ENCODE measurements at places on chromosomes 16 and 17.

- no peak for DNase-seq
Measured at GRCh38 chr16:13883276-13883675, 36.7 kb upstream of the ERCC4 start.

DNA sequence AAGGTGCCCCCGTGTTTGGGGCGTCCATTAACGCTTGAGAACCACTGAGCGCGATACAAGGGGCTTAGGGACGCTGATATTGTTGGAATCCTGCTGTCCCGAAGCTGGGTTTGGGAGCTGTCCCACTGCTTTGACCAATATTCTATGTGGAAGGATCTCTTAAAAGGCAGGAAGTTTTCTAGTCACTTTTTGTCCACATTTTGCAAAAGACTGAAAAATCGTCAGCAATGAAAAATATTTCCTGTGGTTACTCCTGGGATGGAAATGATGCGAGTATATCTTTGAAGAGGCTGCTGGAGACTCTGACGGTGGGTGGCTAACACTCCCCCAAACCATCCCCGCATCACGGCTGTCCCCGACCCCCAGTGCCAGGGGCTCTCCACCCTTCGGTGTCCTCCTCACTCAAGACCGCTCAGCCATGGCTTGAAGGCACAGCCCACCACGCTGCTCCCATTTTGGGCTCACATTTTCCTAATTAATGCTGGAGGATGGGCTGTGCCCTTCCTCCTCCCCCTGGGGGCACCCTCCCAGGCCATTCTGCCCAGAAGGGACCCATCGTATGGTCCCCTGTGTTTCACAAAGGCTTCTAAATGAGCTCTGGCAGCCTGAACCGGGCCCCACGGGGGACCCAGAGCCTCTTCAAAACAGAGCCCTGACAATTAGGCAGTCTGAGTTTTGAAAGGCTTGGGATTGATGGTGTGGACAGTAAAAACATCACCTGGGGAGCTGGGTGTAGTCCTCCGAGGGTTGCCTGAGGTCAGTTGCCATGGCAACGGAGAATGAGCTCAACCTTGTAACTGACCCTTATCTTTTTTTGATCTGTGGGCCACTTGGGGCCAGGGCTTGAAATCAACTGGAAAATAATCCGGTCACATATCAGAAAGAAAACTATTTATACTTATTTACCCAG lies 158.6 kb downstream of the C16orf78 start:
- DNase-seq: no peak

- DNase-seq: peak; percentile 88
Measured at GRCh38 chr17:8158267-8159031, 4.3 kb downstream of the VAMP2 start.

DNA sequence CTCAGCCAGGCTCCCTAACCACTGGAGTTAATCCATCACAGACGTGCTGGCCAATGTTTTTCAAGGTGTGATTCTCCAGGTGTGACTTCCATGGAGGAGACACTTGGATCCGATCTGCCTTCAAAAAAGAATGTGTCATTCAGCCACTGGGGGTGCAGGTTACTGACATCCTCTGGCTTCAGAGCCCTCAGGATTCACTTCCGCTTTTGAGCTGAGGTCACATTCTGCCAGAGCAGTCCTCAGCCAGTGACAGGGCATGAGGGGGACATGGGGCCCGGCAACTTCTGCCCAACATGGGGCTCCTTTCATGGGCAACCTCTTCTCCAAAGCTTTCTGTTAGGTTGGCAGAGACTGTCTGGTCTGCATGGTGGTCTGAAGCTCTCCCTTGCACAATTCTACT lies 81.4 kb downstream of the GRIN2A start:
- DNase-seq: no peak

GRCh38 chr17:79370594-79370993 lies 240.3 kb downstream of the RBFOX3 start:
- no peak for DNase-seq

DNA sequence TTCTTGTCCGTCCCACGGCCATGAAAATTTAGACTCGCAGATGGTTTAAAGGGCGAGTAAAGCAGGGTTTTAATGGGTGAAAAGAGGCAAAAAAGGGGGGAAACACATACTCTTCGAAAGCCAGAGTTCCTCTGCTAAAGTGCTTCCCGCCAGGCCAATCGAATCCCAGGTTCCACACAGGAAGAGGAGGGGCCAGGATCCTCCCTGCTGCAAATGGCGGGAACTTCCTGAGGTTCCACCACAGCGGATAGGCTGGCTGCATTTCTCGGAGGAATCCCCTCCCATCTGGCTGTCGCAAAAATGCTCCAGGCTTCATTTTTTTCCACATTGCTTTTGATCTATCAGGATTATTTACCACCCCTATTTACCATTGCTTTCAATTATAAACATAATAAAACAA lies 670.1 kb upstream of the CA10 start:
- no peak for DNase-seq

- no peak for DNase-seq
Measured at GRCh38 chr16:54245788-54246453, 40.7 kb downstream of the IRX3 start.

GRCh38 chr16:67672306-67672705 lies 5.7 kb downstream of the C16orf86 start:
- no peak for DNase-seq

DNA sequence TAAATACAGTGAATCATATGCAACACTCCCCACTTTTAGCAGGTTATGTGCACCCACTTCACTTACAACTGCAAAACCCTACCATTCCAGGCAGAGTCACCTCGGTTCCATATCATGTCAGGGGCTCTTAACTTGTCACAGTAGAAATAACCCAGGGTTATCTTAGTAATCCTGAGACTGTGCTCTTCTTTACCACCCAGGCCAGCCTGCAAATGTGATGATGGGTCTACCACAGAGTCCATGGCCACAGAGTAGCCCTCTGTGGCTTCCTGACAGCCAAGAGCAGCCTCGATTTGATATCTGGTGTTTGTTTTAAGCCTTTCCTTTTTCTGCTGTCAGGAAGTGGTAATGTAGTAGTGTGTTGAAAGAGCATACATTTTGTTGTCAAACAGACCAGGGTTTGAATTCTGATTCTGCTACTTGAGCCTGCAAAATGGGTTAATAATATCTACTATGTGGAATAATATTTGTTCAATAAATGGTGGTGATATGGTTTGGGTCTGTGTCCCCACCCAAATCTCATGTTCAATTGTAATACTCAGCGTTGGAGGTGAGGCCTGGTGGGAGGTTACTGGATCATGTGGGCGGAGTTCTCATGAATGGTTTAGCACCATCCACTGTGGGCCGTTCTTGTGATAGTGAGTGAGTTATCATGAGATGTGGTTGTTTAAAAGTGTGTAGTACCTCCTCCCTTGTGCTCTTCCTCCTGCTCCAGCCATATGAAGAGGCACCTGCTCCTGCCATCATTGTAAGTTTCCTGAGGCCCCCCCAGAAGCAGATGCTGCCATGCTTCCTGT lies 416.5 kb downstream of the UTP18 start:
- DNase-seq: no peak

GRCh38 chr17:35214631-35215273 lies 20.6 kb upstream of the SLC35G3 start:
- no peak for DNase-seq

GRCh38 chr17:6507535-6507934 lies 48.8 kb downstream of the PITPNM3 start:
- no peak for DNase-seq

GRCh38 chr17:689556-690275 lies 24.9 kb downstream of the VPS53 start:
- no peak for DNase-seq

DNA sequence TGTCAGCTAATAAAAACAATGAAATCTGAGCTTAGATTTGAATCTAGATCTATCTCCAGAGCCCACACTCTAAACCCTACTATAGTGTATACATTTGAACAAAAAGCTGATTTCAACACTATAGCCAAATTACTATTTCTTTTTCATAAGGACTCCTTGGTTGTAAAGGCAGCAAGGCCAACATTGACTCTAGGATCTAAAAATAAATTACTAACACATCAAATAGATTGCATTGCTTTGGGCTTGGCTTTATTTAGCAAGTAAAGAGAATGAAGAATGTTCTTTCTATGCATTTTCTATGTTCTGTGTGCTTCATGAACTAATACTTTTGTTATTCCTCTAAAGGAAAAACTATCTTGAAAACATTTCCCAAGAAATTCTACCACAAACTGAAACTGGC lies 5.3 kb downstream of the GOSR1 start:
- DNase-seq: no peak

- DNase-seq: no peak
Measured at GRCh38 chr16:56844056-56844455, 21.0 kb upstream of the SLC12A3 start.

DNA sequence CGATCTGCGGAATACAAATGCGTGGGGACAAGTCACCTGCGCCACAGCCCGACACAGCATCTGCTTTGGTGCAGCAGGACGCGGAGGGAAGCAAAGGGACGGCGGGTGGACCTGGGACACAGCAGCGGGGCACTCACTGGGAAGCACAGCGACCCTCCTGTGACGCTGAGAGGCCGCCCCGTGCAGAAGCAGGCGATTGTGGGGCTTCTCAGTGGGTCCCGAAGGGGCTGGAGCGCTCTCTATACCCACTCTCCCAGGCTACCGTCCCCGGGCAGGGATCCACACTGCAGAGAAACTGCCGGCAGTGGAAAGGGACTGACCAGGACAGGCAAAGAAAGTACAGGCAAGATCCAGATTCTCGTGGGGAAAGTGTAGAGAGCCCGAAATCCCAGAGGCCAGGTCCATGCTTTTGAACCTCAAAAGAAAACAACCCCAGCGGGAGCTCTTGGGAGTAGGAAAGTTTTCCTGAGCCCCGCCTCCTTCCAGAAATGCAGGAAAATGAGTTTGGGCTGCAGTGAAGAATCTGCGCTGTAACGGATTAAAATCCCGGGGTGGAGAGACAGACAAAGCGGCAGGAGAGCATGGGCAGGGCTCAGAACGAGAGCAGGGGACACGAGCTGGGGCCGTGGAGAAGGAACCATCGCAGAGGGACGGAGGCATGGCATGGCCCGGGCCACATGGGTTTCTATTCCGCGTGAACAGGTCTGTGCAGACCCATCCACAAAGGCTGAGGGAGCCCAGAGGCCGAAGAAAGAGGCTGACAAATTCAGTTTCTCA lies 12.7 kb downstream of the COX4I1 start:
- no peak for DNase-seq

- no peak for DNase-seq
Measured at GRCh38 chr16:67796099-67796718, 10.2 kb downstream of the RANBP10 start.

DNA sequence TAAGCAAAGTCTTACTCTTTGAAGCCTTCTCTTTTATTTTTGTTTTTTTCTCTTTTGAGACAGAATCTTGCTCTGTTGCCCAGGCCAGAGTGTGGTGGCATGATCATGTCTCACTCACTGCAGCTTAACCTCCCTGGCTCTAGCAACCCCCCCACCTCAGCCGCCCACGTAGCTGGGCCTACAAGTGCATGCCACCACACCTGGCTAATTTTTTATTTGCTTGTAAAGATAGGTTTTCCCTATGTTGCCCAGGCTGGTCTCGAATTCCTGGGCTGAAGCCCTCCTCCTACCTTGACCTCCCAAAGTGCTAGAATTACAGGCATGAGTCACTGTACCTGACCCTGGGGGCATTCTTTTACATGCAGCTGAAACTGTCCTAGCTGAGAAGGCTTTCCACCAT lies 154.7 kb downstream of the PRKCB start:
- no peak for DNase-seq

DNA sequence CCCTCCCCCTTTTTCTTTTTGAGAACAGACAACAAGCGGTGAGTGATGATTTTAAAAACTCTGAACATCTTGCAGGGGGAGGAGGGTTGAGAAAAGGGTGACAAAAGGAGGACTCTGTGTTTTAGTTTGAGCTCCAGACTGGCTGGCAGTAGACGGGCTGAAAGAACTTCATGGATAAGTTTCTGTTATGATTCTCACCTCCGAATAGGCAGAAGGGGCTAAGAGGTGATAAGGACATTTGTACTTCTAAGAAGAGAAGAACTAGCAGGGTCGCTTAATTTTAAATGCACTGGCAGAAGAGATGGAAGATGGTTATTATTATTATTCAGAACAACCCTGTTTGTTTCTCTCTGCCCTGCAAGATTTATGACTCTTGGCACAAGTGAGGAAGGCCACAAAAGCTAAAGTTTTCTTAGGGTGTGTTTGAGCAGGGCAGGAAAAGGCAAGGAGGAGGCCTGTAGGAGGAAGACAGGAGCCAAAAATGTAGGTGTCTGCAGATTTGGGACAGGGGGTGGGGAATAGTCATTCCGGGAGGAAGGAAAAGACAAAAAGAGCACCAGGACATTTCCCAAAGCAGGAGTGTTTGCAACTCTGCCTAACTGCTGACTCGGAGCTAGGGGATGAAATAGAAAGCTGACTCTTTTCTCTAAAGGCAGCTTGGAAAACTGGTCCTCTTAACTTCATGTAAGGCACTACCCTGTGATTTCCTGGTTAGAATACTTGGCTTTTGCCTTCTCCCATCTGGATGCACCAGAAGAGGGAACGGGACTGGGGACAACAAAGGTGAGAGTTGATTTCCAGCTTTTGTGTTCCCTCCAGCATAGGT lies 11.9 kb upstream of the HOXB2 start:
- DNase-seq: no peak

- DNase-seq: no peak
Measured at GRCh38 chr17:19271780-19272357, 34.7 kb downstream of the EPN2 start.

GRCh38 chr17:73091770-73092522 lies 542 bp downstream of the SLC39A11 start:
- DNase-seq: no peak

DNA sequence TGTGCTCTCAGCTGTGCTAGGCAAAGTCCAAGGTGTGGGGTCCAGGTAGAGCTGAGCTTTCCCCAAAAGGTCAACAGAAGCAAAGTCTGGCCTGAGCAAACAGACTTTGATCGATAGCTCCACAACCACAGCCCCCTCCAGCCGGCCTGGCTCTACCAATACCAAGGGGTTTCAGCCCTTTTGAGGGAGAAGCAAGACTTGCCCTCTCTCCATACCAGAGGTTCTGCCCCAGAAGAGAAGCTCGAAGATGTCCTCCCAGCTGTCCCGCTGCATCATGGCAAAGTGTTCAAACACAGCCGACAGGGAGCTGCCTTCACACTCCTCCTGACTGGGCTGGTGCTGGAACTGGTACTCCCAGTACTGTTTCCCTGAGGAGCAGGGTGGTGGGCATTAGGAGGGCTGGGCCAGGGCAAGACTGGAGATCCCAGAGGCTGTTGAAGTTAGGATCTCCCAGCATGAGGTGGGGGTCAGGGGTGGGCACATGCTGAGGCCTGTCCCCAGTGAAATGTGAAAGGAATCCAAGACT lies 1.7 kb downstream of the VTN start:
- DNase-seq: no peak

DNA sequence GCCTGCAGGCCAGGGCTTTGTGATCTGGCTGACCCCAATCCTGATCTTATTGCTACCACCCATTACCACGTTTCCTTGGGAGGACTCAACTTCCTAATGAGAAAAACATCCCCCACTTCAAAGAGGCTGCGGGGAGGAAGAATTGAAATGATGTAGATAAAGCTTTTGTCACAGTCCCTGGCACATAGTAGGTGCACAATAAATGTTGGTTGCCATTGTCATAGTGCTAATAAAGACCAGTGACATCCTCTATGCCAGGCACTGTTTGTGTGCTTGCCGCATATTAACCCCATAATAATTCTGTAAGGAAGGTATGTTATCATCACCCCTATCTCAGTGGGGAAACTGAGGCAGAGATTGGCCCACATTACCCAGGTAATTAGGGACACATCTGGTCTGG lies 22.4 kb downstream of the WNT3 start:
- DNase-seq: no peak
